ENCODE measurements at places on chromosomes 7 and 10. TPM values are rescaled to one million over a fixed set of nuclear protein-coding genes. Genes with fewer than 3 reads are reported as not detected.

- H3K27me3 ChIP-seq, result no peaks in the 10 kb centered on the region
- no peaks in the 10 kb centered on the region for H3K4me1 ChIP-seq
- H3K27ac ChIP-seq, result no peak overlapping the region
- DNase-seq, result no peak
- H3K4me3 ChIP-seq, result no peak overlapping the region
- no peaks in the 10 kb centered on the region for H3K36me3 ChIP-seq
Measured at GRCh38 chr7:11727864-11728263, 104.1 kb downstream of the THSD7A start.

DNA sequence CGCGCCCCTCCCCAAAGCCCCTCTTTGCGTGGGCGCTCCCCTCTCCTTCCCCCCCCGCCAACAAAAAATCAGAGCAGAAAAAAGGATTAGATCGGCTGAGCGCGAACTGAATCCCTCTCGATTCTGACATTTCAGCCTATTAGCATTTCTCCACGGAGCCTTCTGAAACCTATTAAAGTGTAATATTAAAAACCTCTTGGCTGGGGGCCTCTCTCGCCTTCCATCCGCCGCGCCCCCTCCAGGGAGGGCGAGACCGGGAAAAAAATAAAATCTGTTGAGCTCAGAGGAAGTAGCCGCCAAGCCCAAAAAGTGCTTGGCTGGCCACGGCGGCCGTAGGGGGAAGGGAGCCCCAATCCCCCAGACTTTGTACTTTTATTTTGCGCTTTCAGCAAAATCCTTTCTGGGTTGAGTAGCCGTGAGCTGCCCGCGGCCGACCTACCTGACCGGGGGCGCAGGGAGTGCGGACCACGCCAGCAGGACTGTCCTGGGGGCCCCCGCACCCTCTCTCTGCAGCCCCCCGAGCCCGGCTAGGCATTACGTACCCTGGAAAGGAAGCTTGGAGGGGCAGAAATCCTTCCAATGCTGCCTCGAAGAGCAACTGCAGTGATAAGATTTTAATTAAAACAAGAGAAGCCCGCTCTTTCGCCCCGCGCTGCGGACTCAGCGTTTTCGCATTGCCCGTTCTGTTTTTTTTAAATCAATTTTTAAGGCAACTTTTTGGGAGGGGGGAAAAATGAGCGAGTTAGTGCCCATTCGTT, 1.3 kb upstream of the TNRC18 start:
- no peaks in the 10 kb centered on the region for H3K27me3 ChIP-seq
- peaks cover 5% of the 10 kb centered on the region for H3K4me1 ChIP-seq
- H3K36me3 ChIP-seq, result no peaks in the 10 kb centered on the region
- H3K27ac ChIP-seq, result peak overlapping the region; percentile 99
- H3K4me3 ChIP-seq, result peak overlapping the region; percentile 96

DNA sequence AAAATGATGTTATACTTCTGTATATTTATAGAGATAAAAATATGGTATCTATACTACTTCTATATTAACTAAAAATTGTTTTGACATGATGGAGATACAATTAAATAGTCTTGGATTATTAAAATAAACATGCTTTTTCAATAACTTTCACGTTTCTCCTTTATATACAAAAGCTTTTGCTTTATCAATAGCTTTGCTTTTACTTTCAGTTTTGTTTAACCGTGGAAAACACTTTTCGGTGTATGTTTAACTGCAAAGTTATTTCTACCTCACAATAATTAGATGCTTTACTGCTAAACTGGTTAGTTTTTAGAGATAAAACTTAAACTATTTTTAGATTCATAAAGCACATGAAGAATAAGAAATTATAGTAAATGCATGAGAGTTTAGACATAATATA, 432.1 kb upstream of the PCDH15 start:
- no peak for DNase-seq
- no peak overlapping the region for H3K4me3 ChIP-seq
- H3K4me1 ChIP-seq, result no peaks in the 10 kb centered on the region
- no peak overlapping the region for H3K27ac ChIP-seq

DNA sequence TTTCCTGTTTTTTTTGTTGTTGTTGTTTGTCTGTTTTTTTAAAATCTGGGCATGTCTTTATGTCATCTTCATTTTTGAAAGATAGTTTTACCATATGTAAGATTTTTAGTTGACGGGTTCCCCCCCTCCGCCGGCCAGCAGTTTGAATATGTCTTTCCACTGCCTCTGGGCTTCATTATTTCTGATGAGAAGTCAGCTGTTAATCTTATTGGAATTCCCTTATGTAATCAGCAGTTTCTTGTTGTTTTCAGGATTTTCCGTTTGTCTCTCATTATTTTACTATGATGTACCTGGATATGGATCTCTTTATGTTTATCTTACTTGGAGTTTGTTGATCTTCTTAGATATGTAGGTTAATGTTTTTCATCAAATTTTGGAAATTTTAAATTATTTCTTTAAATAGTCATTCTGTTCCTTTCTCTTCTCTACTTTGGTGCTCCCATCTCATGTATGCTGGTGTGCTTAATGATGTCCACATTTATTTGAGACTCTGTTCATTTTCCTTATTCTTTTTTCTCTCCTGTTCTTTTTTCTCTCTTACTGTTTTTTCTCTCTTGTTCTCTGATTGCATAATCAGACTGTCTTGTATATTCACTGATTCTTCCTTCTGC, 9.7 kb downstream of the EXOC6 start:
- H3K27ac ChIP-seq, result no peak overlapping the region
- H3K4me3 ChIP-seq, result no peak overlapping the region
- DNase-seq, result no peak

- peaks cover 37% of the 10 kb centered on the region for H3K4me1 ChIP-seq
- H3K4me3 ChIP-seq, result no peak overlapping the region
- peak overlapping the region; percentile 64 for H3K27ac ChIP-seq
- no peaks in the 10 kb centered on the region for H3K36me3 ChIP-seq
- H3K27me3 ChIP-seq, result no peaks in the 10 kb centered on the region
- no peak for DNase-seq
Measured at GRCh38 chr10:79027147-79028055, 41.4 kb upstream of the ZMIZ1 start.

DNA sequence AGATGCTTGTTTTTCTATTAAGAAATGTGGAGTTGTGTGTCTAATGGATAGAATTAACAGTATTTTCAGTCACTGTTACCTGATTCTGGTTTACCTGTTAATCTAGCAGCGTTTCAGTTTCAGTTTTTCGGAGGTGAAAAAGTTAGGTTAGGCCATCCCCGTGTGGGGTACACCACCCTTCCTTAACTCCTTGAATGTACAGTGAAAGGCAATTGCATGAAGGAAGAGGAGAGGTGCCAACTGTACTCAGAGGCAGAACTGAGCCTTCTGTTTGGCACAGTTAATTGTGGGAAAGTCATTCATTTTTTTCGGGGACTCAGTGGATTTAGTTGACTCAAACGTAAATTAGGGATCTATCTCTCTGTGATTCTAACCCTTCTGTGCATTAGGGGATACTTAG, 35.5 kb downstream of the RPA3 start:
- no peak overlapping the region for H3K4me3 ChIP-seq
- peaks cover 11% of the 10 kb centered on the region for H3K4me1 ChIP-seq
- no peak for DNase-seq
- H3K27ac ChIP-seq, result no peak overlapping the region
- H3K27me3 ChIP-seq, result no peaks in the 10 kb centered on the region

- DNase-seq, result no peak
- no peaks in the 10 kb centered on the region for H3K27me3 ChIP-seq
- H3K27ac ChIP-seq, result no peak overlapping the region
- H3K4me1 ChIP-seq, result no peaks in the 10 kb centered on the region
- H3K36me3 ChIP-seq, result no peaks in the 10 kb centered on the region
- no peak overlapping the region for H3K4me3 ChIP-seq
Measured at GRCh38 chr10:104450954-104451353, 97.3 kb downstream of the CFAP58 start.

GRCh38 chr10:15558136-15558535, 161.6 kb downstream of the ITGA8 start:
- no peaks in the 10 kb centered on the region for H3K27me3 ChIP-seq
- no peaks in the 10 kb centered on the region for H3K36me3 ChIP-seq
- no peak overlapping the region for H3K4me3 ChIP-seq

- no peak overlapping the region for H3K27ac ChIP-seq
- no peak overlapping the region for H3K4me3 ChIP-seq
- H3K36me3 ChIP-seq, result no peaks in the 10 kb centered on the region
- no peaks in the 10 kb centered on the region for H3K4me1 ChIP-seq
- DNase-seq, result peak; percentile 85
- H3K27me3 ChIP-seq, result no peaks in the 10 kb centered on the region
Measured at GRCh38 chr10:89793649-89794254, 92.4 kb downstream of the KIF20B start.

Gene LRMDA
- polyA plus RNA-seq, result 29.3 TPM

- no peaks in the 10 kb centered on the region for H3K36me3 ChIP-seq
- no peaks in the 10 kb centered on the region for H3K27me3 ChIP-seq
- peaks cover 11% of the 10 kb centered on the region for H3K4me1 ChIP-seq
- H3K4me3 ChIP-seq, result no peak overlapping the region
Measured at GRCh38 chr10:105837951-105838350, 1196.9 kb downstream of the SORCS3 start.

GRCh38 chr10:129444359-129444758, 22.7 kb upstream of the MGMT start:
- DNase-seq, result no peak
- H3K4me3 ChIP-seq, result no peak overlapping the region
- no peak overlapping the region for H3K27ac ChIP-seq
- H3K27me3 ChIP-seq, result no peaks in the 10 kb centered on the region
- no peaks in the 10 kb centered on the region for H3K36me3 ChIP-seq
- H3K4me1 ChIP-seq, result no peaks in the 10 kb centered on the region

DNA sequence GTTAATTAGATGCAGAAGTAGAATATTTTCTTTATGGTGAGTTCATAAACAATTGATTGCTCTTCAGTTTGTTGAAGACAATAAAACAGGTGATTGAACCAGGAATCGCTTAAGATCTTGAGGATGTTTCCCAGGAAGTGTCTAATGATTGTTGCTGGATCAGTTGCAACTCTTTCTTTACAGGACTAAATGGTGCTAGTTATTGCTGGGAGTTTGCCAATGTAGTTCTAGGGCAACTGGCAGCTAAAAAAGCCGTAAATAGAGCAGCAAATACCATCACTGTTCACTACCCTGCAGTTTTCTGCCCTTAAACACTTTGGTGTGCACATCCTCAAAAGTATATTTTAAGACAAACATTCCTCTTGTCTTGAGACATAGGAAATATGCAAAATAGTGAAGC, 119.2 kb upstream of the ANK3 start:
- DNase-seq, result no peak
- H3K27me3 ChIP-seq, result no peaks in the 10 kb centered on the region
- H3K36me3 ChIP-seq, result no peaks in the 10 kb centered on the region
- H3K27ac ChIP-seq, result no peak overlapping the region
- H3K4me1 ChIP-seq, result no peaks in the 10 kb centered on the region
- H3K4me3 ChIP-seq, result no peak overlapping the region

Gene CALML5
- polyA plus RNA-seq, result not detected

Gene NYAP1
- 0.06 TPM for polyA plus RNA-seq

DNA sequence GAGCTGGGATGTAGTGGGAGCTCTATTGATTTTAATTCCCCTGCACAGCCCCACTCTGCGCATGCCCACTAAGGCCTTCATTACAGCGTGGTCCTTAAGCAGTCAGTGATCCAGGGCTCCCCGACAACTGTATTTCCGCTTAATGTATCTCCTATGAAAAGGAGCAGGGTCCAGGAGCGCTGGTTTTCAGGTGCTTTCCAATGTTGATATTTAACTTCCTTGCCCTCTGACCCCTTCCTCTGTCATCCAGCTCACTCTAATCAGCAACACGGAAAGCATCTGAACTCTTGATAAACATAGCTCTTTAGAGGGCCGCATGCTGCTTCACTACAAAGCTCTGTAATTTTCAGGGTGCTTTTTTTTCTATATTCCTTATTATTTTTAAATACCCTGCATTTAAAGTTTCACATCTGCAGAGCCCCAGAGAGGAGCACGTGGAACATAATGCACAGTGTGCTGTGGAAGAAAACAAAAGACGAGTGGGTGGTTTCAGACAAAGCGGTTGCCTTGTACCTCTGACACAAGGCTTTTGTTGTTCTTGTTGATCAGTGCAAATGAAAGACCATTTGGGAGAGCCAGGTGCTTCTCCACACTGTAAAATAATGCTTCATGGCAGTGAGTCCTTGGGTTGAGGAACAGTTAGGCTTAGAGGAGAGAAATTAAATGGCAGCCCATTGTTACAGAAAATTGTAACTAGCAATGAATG, 465.9 kb upstream of the CELF2 start:
- H3K4me1 ChIP-seq, result peaks cover 13% of the 10 kb centered on the region
- H3K27me3 ChIP-seq, result no peaks in the 10 kb centered on the region
- no peaks in the 10 kb centered on the region for H3K36me3 ChIP-seq
- no peak overlapping the region for H3K4me3 ChIP-seq
- peak overlapping the region; percentile 45 for H3K27ac ChIP-seq
- DNase-seq, result no peak

- H3K4me3 ChIP-seq, result no peak overlapping the region
- H3K27me3 ChIP-seq, result no peaks in the 10 kb centered on the region
- H3K36me3 ChIP-seq, result no peaks in the 10 kb centered on the region
Measured at GRCh38 chr10:130233426-130233825, 97.2 kb downstream of the GLRX3 start.

- no peak overlapping the region for H3K4me3 ChIP-seq
- no peak for DNase-seq
- H3K4me1 ChIP-seq, result no peaks in the 10 kb centered on the region
- no peak overlapping the region for H3K27ac ChIP-seq
- peaks cover 22% of the 10 kb centered on the region for H3K27me3 ChIP-seq
Measured at GRCh38 chr10:8279598-8279997, 225.1 kb downstream of the GATA3 start.

DNA sequence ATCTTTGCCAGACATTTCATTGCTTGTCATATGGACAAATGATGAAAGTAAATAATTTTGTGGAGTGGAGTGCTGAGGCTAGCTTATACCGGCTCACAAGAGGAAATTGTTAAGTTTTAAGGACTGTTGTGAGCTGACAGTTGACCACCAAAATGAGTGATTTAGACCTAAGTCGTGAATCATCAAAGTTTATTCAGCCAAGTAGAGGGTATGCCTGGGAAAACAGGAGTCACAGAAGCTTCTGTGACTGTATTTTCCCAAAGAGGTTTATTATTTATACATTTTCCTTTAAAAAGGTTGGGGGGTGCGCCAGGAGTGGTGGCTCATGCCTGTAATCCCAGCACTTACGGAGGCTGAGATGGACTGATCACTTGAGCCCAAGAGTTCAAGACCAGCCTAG, 21.8 kb downstream of the MRPS24 start:
- no peaks in the 10 kb centered on the region for H3K36me3 ChIP-seq
- no peaks in the 10 kb centered on the region for H3K4me1 ChIP-seq
- H3K27ac ChIP-seq, result no peak overlapping the region

- H3K27me3 ChIP-seq, result no peaks in the 10 kb centered on the region
- DNase-seq, result peak; percentile 72
- H3K36me3 ChIP-seq, result no peaks in the 10 kb centered on the region
- H3K27ac ChIP-seq, result peak overlapping the region; percentile 80
Measured at GRCh38 chr7:20407585-20408466, 77.1 kb downstream of the ITGB8 start.

- no peaks in the 10 kb centered on the region for H3K4me1 ChIP-seq
- no peaks in the 10 kb centered on the region for H3K36me3 ChIP-seq
- no peak for DNase-seq
- no peak overlapping the region for H3K27ac ChIP-seq
- no peak overlapping the region for H3K4me3 ChIP-seq
- H3K27me3 ChIP-seq, result no peaks in the 10 kb centered on the region
Measured at GRCh38 chr10:60703266-60704041, 74.8 kb upstream of the CDK1 start.
